ENCODE measurements at places on chromosomes 2 and 18.
A peak's percentile ranks its signal among the peaks of the same experiment; 100 is the strongest.

GRCh38 chr2:39837856-39838453 is 58.9 kb upstream of the THUMPD2 start:
- DNase-seq = peak; percentile 63

GRCh38 chr2:118752762-118753429 is 94.6 kb downstream of the EN1 start:
- DNase-seq = no peak

GRCh38 chr2:101387151-101387834 is at the start of gene CREG2:
Gene CREG2, minus strand, starts transcription at chr2:101387503. Its CDS starts 46 bp downstream, at chr2:101387457.
- DNase-seq = peak; percentile 82

DNA sequence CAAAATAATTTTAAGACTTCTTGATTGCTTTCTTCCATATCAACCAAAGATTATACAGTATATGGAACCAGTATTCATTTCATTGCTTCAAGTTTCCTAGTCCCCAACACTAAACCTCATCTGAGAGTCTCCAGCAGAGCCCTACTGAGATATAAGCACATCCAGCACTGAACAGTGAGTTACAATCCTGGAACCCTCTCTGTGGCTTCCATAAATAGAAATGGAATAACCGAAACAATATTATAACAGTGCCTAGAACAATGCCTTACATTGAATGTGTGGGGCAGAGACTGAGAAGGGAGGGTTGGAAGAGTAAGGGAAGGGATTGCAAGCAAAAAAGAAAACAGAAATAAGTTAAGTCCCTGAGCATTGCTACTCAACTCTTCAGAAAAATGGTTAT is 18.9 kb downstream of the AAK1 start:
- DNase-seq = no peak

DNA sequence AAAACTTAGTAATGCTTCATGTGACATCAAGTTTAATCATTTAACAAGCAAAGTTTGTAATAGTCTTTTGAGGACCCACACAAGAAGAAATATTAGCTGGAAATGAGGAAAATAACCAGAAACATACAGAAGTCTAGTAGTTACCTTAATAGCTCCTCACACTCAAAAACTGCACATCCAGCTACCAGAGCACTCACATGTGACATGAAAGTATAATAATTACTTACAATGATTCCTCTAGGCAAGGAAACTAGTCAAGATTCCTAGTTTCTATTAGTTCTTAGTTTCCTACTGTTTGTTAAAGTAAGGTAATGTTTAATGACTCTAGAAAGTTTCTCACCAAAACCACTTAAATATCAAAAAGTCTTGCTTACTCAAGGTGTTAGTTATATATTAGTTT is 335.8 kb downstream of the RAD51AP2 start:
- DNase-seq = no peak

DNA sequence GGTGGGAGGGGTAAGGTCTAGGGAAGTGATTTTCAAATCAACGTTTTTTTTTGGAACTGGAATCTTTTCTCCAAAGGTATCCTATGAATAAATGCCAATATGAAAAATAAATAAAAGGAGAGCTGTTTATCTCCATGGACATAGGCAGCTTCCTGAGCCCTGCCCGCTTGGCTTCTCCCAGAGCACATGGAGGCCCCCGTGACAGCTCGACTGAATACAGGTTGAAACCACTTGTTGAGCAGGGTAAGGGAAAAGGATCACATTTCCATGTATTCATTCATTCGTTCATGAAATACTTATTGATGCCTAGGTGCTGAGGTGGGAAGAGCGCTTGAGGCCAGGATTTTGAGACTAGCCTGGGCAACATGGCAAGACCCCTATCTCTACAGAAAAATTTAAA is 64.8 kb downstream of the MARCHF4 start:
- DNase-seq = no peak

- no peak for DNase-seq
These were observed 72.1 kb downstream of the EDAR start for GRCh38 chr2:108916796-108917421.

GRCh38 chr2:48736251-48736650 is 19.3 kb downstream of the LHCGR start:
- DNase-seq = no peak

GRCh38 chr2:46977899-46978298 is 62.3 kb upstream of the MCFD2 start:
- DNase-seq = no peak

DNA sequence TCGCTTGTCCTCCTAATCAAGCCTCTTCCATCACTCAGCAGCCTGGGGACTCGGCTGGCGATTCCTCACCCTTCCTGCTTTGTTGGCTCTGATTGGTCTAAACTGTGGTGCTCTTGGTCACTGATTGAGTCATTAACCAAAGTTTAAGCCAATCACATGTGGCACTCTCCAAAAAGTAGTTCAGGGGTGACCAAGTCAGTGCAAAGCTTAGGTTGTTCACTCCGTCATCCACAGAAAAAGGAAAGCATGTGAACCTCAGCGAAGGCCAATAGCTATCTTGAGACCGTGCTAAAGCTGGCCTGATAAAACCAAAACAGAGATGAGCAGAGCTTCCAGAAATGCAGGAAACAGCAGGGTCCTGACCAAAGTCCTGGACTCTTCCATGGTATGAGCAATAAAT is 4.9 kb downstream of the ALPK2 start:
- no peak for DNase-seq

GRCh38 chr2:36708041-36708741 is 11.7 kb downstream of the VIT start:
- DNase-seq = no peak

DNA sequence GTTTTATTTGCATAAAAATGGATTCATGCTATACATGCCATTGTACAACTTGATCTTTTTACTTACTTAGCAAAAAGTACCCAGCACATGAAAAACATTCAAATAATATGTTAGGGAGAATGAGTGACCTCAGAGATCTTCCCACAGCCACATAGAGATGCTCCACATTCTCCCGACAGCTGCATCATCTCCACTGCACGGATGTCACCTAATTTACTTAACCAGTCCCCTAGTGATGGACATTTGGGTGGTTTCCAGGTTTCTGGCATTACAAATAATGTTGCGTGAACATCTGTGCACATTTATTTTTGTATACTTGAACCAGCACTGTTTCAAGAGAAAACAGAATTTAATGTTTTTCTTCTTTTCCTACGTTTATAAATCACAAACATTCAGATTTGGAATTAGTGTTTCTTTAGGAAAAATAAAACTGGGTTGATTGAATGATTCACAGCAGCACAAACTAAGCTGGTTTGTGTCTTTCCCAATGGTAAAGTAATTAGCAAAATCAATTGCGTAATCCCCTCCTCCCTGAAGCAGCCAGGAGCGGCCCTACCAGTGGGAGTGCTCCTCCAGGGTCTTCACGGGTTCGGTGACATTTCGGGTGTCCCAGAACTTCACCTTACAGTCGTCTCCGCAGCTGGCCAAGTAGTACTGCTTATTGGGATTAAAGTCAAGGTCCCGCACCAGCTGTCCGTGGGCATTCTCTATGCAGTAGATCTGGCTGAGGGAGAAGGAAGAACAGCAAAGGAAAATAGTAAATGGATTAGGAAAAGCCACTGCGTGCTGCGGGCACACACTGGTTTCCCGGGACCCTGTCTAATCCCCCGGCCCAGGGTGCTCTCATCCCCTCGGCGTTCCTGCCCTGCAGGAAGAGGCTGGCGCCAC is 183.9 kb downstream of the EIPR1 start:
- no peak for DNase-seq

DNA sequence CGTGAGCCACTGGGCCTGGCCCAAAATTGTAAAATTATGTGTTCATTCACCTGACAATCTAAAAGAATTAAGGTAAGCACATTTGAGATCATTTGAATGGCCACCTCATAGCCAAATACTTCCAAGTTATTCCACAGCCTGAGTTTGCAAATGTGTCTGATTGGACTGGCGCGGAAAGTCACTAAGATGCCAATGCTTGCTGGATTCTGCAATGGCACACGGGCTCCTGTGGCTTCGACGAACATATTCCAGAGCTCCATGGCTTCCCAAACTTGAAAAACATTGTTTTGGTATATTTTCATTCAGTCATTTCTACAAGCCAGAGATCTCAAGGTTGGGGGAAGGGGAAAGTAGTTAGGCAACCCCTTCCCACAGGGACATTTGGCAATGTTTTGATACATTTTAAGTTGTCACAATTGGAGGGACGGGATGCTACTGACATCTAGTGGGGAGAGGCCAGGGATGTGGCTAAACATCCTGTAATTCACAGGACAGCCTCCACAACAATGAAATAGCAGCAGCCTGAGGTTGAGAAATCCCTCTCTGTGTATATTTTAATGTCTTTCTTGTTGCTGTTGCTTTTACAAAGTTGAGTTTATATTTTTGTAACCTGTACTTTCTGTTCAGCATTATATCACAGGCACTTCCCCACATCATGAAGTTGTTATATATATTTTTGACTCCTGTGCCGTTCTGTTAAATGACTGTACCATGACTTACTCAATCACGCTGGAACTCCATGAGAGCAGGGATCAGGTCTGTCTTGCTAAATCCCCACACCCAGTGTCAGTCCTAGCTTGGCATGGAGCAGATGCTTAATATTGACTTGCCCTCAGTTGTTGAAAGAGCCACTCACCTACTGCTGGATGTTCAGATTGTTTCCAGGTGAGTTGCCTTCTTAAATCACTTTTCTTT is 56.9 kb downstream of the COL4A4 start:
- peak; percentile 45 for DNase-seq

DNA sequence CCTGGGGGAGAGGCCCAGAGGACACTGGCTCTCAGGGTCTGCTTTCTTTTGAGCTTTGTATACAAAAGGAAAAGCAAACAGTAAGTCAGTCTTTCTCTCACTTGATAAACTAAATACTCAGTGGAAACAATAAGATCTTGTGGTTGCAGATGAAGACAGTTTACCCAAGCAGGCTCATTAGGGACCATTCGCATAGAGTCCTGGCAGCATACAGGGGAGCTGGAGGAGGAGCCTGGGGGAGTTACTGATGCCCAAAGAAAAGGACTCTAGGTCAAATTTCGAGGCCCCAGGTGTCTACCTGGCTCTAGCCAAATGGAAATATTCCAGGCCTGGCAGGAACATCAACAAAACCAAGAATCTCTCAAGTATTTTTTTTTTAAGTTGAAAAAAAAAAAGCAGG is 225.3 kb downstream of the CNTNAP5 start:
- no peak for DNase-seq

- no peak for DNase-seq
These were observed 91.7 kb upstream of the STON1 start for GRCh38 chr2:48438266-48438665.

DNA sequence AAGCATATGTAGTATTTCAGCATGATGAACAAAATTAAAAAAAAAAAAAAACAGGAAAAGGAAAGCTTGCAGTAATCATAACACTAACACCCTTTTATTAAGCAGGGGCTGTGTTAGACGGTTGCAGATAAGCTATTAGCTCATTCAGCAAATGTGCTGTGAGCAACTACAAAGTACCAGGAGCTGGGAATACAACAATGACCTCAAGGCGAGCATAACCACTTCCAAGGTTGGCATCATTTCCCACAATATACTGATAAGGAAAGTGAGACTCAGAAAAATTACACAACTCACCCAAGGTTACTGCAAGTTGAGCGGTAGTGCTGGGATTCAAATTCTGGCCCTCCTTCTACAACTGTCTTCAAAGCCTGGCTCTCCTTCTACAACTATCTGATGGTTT is 38.2 kb upstream of the ACTR3 start:
- DNase-seq = no peak

DNA sequence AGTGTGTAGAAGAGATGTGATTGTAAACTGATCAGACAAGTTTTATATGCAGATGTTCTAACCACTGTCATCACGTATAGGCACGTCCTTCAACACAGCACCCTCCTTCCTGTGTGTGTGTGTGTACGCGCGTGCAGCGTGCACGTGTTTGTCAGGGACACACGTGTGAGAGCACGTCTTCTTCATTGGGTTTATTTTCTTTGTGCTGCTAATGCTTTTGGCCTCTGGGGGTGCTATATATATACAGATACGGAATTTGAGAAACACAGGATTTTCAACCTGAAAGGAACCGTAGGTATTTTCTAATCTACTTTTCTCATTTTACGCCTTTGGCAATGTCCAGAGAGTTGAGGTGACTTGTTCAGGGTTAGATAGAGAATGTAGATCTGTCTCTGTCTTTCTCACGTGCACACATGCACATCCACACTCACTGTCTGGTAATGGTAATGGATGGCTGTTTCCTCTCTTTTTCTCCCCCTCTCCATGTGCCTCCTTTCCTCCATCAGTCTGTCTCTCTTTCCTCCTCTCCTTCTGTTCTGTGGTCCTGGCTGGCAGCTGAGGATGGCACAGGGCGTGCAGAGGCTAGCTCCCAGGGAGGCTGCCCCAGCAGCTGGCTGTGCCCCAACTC is 13.4 kb upstream of the CELF4 start:
- DNase-seq = peak; percentile 66

DNA sequence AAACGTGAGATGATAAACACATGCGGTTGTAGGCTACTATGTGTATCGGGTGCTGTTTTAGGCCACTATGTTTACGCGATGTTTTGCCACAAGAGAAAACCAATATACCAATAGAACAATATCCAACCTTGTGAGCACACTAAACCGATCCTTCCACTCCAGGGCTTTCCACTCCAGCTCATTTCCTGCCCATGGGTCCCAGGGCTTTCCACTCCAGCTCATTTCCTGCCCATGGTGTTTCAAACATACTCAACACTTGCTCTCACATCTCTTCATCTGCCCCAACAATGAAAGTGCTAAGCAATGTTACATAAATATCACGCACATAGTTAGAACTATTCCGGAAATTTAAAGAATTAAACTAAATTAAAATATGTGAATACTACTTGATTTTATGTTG is 80.0 kb downstream of the EPB41L3 start:
- DNase-seq = no peak

- DNase-seq = no peak
These were observed 406.4 kb downstream of the LRP1B start for GRCh38 chr2:141724426-141724825.

- no peak for DNase-seq
These were observed 78.2 kb downstream of the THNSL2 start for GRCh38 chr2:88248280-88248828.

- DNase-seq = no peak
These were observed 909 bp downstream of the NFATC1 start for GRCh38 chr18:79396431-79397246.

GRCh38 chr2:170307052-170307451 is 129.1 kb downstream of the MYO3B start:
- DNase-seq = no peak

DNA sequence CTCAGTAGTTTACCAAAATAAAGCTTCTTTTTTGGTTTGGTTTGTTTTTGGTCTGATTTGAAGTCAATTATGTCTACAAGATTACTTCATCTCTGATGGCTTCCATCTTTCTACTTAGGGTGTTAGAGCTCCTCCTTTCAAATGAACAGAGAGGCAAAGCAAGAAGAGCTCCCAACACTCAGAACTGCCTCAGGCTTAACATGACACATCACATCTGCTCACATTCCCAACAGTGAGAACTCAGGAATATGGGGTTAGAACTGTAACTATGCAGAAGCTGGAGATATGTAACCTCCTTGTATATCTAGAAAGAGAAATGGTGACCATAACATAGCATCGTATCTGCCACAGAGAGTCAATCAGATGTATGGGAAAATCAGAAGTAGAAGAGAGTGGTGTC is 11.4 kb upstream of the LRATD1 start:
- DNase-seq = no peak

Data from HEK293T (cell line).